ENCODE measurements at places on chromosomes 4 and X. TPM values are rescaled to one million over a fixed set of nuclear protein-coding genes. Genes with fewer than 3 reads are reported as not detected.

SUV39H1 gene
- polyA plus RNA-seq, result 5.6 TPM

JCHAIN gene
- 4.2 TPM for polyA plus RNA-seq

KLHL15 gene
- polyA plus RNA-seq, result 1.9 TPM

LINC00632 gene
- 0.51 TPM for polyA plus RNA-seq

NEIL3 gene
- 1.0 TPM for polyA plus RNA-seq

GK2 gene
- polyA plus RNA-seq, result not detected

ASB12 gene
- 0.24 TPM for polyA plus RNA-seq

CCDC160 gene
- polyA plus RNA-seq, result 0.29 TPM

CHIC1 gene
- polyA plus RNA-seq, result 0.71 TPM

CXorf49 gene
- polyA plus RNA-seq, result not detected

HTR2C gene
- polyA plus RNA-seq, result 0.01 TPM

Data from esophagus (tissue), 2 donors.